ENCODE measurements at places on chromosomes 6 and 20.

DNA sequence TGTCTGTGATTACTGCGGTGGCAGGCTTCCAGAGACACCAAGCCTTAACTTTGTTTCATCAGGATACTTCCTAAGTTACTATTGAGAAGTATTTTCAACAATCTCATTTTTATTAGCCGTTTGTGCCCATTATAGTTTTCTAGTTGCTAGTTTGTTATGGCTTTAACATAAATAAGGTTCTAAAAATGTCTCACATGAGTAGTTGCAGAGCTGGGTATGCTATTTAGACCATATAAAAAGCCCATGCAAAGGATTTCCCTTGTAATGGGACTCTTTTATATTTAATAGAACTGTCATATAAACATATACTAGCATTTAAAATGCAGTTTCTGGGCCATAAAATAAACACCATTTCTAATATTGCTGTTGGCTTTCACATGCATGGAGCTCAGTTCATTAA lies 205.3 kb upstream of the TCF21 start:
- DNase-seq: no peak

DNA sequence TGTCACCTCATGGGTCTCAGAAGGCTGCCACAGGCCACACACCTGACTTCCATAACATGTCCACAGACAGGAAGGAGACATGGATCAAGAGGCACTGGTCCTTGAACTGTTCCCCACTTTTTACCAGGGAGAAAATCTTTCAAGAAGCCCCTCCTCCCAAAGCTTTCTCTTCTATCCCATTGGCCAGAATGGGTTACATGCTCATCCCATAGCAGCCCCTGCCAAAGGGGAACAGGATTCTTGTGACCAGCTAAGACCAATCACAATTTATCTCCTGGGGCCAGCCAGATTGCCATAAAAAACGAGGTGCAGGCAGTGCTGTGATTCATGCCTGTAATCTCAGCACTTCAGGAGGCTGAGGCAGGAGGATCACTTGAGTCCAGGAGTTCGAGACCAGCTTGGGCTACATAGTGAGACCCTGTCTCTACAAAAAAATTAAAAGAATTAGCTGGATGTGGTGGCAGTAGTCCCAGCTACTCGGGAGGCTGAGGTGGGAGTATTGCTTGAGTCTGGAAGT lies 59.4 kb downstream of the TMEM242 start:
- no peak for DNase-seq

- DNase-seq: no peak
Observed at GRCh38 chr20:63745961-63746731, 6.6 kb downstream of the SLC2A4RG start.

DNA sequence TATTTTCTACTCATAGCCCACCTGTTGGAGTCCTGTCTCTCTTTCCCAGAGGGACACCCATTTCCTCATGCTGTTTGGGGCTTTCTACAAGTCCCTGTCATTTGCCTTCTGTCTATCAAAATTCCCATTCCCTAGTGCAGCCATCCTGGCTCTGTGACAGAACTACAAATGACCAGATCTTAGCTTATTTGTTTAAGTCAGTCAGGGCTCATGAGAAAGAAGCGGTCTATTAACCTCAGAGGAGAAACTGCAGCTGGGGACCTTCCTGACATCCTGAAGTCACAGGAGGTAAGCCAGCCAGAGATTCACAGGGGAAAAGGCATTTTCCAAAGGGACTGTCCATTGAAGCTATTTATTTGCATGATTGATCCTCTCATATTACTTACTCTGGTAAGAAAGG lies 1.7 kb upstream of the COL9A1 start:
- no peak for DNase-seq

DNA sequence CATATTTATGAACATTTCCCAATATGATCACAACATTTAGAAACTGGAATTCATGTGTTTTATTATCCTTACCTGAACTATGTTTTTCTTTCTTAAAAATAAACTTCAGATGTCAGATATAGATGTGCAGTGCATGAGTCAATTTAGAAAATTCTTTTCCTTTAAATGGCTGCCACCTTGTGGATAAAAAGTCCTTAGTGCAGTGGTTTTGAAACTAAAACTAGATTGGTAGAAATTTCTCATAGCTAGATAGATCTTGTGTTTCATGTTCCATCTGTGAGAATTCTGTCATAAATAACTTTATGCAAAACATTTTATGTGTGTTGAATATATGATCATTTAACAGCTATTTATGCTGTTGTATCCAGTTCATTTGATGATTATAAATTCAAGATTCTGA lies 134.9 kb downstream of the KLHL32 start:
- DNase-seq: peak; percentile 37

GRCh38 chr20:26163890-26164289 lies 467.2 kb upstream of the ZNF337 start:
- no peak for DNase-seq

DNA sequence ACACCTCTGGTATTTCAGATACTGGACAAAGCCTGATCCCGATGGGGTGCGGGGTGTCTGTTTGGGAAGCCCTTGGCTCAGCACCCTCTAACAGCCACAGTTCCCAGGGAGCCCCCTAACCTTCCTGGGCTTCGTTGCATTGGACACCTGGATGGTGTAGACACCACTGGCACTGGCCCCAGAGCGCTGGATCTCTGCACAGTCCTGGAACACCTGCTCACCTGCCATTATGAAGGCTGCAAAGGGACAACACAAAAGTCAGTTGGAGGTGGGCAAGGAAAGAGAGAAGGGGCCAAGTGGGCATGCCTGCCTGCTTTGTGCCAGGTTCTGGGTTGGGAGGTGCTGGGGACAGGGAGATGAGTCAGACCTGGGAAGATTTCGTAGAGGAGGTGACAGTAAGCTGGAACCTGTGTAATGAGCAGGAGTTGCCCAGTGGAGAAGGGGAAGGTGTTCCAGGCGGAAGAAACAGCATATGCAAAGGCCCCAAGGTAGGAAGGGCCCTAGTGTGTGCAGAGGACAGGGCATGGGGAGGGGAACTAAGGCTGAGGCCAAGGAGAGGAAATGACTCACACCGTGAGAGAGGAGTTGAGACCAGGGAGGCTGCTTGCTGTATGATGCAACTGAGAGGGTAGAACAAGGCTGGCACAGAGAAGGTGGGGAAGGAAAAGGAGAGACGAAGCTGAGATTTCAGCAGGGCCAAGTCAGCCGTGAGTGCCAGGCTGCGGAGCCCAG lies 34.9 kb downstream of the ANGPT4 start:
- DNase-seq: peak; percentile 6

DNA sequence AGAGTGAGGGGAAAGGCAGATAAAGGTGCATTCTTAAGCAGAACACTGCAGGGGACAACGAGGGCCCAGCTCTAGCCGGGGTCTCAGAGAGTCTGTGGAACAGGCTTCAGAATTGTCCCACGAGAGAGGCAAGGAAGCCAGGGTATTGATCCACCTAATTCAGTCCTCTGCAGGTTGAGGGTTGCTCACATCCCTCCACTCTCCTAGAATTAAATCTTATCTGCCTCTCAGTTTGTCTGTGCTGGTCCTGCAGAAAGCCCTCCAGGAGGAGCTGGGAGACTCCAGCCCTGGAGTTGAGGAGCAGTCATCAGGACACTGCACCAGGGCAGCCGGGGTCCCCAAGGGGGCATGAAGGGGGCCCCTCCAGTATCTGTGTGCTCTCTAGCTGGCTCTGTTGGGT lies 39.1 kb downstream of the SLC24A3 start:
- no peak for DNase-seq

DNA sequence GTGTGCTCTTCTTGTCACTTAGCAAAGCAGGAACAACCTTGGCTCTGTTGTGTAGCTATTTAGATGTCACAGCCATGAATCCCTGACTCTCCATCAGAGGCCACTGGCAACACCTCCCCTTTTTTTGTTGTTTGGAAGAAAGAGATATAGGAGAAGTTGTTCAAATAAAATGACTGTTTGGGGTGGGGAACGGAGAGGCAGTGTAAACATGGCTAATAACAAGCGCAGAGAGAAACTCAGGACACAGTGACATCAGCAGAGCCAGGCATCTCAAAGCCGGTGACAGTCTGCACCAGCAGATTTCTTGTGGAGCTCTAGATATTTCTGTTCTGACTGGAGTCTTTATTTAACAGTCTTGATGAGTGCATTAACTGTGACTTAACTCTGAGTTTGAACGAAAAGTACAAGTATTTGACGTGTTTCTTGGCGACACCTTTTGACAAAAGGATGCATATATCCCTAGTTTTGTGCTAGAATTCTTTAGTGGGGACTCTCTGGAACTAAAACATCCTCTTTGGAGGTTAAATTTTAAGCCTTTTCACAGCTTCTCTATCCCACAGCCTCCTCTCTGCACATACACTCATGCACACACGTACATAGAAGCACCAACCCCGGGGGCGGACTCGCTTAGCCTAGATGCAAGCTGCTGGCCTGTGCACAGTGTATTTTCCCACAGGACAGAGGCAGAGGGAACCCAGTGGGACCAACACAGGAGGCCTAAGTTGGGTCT lies 53.8 kb downstream of the ADAT2 start:
- DNase-seq: no peak

- no peak for DNase-seq
Observed at GRCh38 chr6:9834233-9834632, 580.6 kb downstream of the TFAP2A start.

DNA sequence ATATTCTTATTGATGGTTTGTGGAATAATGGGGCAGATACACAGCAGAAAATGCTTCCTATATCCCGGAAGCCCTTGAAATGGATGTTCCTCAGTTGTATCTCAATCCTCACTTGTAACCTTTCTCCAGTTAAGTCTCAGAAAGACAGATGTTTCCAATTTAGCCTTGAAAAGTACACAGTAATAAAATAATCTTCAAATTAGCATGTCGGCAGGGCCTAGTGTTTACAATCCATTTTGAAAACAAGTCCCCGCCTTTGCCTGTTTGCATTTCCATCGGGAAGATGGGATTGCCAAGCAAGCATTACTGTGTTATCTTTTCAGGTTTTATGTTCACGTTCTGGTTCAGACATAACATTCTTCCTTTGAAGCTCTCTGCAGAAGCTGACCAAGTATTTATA lies 41.5 kb downstream of the SNRNP48 start:
- no peak for DNase-seq

- no peak for DNase-seq
Observed at GRCh38 chr20:5642155-5642981, 107.8 kb upstream of the SHLD1 start.

GRCh38 chr20:10906834-10907233 lies 233.0 kb upstream of the JAG1 start:
- no peak for DNase-seq
